PC-3 (cell line): ENCODE measurements at places on chromosomes 3 and 15. TPM values are rescaled to one million over a fixed set of nuclear protein-coding genes. Genes with fewer than 3 reads are reported as not detected.

- peak overlapping the region; percentile 81 for H3K27ac ChIP-seq
- H3K36me3 ChIP-seq: no peaks in the 10 kb centered on the region
- peak; percentile 79 for DNase-seq
Observed at GRCh38 chr3:31011380-31011779, 116.9 kb upstream of the GADL1 start.

- no peak overlapping the region for H3K4me3 ChIP-seq
- H3K36me3 ChIP-seq: no peaks in the 10 kb centered on the region
- H3K4me1 ChIP-seq: peaks cover 11% of the 10 kb centered on the region
- DNase-seq: no peak
Observed at GRCh38 chr3:125119752-125120378, 64.1 kb upstream of the HEG1 start.

FBXW12 gene
- not detected in 2 replicates for total RNA-seq

GRCh38 chr3:26648461-26648860 lies 25.9 kb downstream of the LRRC3B start:
- H3K27me3 ChIP-seq: no peaks in the 10 kb centered on the region
- no peak overlapping the region for H3K4me3 ChIP-seq
- H3K27ac ChIP-seq: no peak overlapping the region
- no peaks in the 10 kb centered on the region for H3K36me3 ChIP-seq
- no peak for DNase-seq

DNAH12 gene
- 0.07 TPM in 1 of 2 replicates, not detected in the other for total RNA-seq

- H3K36me3 ChIP-seq: no peaks in the 10 kb centered on the region
- H3K27ac ChIP-seq: peak overlapping the region; percentile 12; the same call in 1 of the 2 replicates
- H3K4me3 ChIP-seq: no peak overlapping the region
- no peaks in the 10 kb centered on the region for H3K27me3 ChIP-seq
Observed at GRCh38 chr3:107870943-107871638, 219.7 kb downstream of the CD47 start.

DNA sequence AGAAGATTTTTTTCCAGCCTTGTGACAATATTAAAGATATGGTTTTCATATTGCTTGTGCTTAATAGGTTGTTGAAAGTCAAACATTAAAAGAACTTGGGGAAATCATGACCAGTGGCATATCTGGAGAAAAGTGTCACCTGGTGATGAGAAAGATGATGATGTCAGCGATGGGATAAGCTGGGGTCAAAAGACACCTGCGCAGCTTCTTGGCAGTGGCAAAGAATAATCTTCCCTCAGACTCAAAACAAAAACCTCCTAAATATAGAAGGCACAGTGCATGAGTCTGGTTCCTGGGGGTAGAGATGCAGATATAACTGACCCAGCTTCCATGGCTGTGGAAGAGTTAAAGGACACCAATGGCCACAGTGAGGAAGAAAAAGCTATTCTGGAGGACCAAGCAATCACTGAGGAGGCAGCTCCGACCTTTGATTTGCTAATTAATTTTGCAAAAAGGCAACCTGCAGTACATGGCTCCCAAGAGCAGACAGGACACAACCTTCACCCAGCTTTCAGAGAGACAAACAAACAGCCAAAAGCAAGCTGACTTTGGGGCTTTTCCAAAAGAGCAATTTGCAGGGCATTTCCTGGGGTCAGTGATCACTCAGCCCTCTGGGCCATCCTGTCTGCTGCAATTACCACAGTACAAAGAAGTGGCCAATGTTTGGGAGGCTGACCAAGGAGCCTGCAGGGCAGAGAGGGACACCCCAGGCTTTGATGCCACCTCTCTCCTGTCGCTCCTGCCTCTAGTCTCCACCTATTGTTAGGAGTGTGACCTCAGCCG lies 17.6 kb upstream of the SEMA5B start:
- H3K4me1 ChIP-seq: peaks cover 5% of the 10 kb centered on the region; the same call in 1 of the 2 replicates

ZBTB47 gene
- total RNA-seq: 9.5 and 10.8 TPM in 2 replicates

DNA sequence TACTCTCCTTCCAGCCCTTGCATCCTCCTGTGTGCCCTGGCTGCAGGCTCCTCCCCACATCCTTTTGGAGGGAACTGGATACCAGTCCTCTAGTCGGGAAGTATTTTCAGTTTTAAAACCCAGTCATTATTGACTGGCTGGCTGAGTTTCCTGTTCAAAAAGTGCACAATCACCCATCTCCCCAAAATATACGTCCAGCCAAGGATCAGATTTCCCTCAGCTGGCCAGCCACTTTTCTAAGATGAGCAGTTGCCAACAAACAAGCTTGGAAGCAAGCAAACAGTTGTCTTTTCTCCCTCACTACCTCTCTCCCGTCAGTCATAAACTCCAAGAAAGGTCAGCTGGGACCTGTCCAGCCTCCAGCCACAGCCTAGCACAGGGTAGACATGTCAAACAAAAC lies 147.7 kb upstream of the GALNT15 start:
- no peak overlapping the region for H3K4me3 ChIP-seq
- no peak overlapping the region for H3K27ac ChIP-seq
- H3K4me1 ChIP-seq: no peaks in the 10 kb centered on the region
- no peak for DNase-seq
- no peaks in the 10 kb centered on the region for H3K36me3 ChIP-seq

- H3K27ac ChIP-seq: no peak overlapping the region
- no peak overlapping the region for H3K4me3 ChIP-seq
- no peaks in the 10 kb centered on the region for H3K36me3 ChIP-seq
Observed at GRCh38 chr3:193744822-193745684, 152.0 kb downstream of the OPA1 start.

ARGFX gene
- total RNA-seq: not detected in 2 replicates

DNA sequence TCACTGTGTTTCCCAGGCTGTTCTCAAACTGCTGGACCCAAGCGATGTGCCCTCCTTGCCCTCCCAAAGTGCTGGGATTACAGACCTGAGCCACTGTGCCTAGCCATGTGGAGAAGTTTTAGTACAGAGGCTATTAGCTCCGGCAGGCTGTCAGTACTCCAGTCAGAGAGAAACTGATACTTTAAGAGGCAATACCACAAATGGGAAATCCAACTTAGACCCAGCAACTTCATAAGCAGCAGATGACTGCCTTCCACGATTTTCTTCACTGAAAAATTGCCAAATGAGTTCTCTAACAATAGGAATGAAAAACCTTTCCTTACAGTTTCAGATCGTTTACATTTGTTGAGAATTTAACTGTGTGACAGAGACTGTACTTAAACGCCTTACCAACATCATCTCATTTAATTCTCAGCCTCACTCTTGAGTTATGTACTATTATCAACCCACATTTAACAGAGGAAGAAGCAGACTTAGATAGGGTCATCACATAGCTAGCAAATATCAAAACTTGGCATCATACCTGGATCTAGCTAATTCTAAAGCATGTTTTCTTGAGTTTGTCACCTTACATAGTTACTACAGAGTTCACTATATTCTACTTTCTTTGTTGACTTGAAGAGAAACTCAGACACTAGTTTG lies 127.4 kb downstream of the TCF12 start:
- no peaks in the 10 kb centered on the region for H3K27me3 ChIP-seq
- no peak for DNase-seq
- H3K4me3 ChIP-seq: no peak overlapping the region

MYL3 gene
- total RNA-seq: not detected in 2 replicates

TRAT1 gene
- not detected in 2 replicates for total RNA-seq

DNA sequence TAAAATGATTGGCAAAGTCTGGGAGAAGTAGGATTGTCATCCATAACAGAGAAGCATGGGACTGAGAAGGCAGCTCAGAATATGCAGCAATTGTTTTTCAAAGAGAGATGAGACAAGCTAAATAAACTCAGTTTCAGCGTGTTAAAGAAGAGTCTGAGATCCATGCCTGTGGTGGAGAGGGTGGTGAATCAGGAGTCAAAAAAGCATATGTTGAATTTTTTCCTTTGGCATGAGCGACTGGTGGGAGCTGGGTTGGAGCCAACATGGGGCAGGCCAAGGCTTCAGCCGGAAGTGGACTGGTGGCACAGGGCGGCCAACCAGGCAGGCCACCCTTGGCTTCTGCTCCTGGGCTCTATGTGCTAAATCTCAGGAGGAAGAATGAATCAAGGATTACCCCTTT lies 102.0 kb downstream of the SST start:
- no peak for DNase-seq
- H3K27me3 ChIP-seq: peaks cover 66% of the 10 kb centered on the region
- H3K4me3 ChIP-seq: no peak overlapping the region
- no peaks in the 10 kb centered on the region for H3K4me1 ChIP-seq
- H3K36me3 ChIP-seq: no peaks in the 10 kb centered on the region

CCR8 gene
- not detected in 2 replicates for total RNA-seq

DNA sequence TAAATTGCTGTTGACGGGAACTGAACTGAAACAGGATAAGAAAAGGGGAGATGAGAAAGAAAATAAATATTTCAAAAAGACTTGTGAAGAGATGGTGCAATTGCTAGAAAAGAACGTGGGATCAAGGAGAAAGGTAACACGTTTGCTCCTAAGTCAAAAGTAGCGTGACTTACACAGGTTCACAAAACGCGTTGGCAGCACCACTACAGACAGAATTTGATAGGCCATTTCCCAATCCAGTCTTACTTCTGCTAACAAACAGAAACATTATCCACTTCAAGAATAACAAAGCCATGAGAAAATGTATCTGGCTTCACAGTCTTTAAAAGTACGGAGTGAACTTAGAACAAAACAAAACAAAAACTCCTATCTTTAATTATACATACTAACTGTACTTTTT lies 75.5 kb downstream of the DPH6 start:
- DNase-seq: no peak
- no peak overlapping the region for H3K4me3 ChIP-seq
- H3K27me3 ChIP-seq: no peaks in the 10 kb centered on the region
- 0 out of 2 replicates have a peak, but pooled peaks cover 2% of the 10 kb centered on the region for H3K4me1 ChIP-seq
- no peak overlapping the region for H3K27ac ChIP-seq
